ENCODE measurements at places on chromosomes 1 and 21.

DNA sequence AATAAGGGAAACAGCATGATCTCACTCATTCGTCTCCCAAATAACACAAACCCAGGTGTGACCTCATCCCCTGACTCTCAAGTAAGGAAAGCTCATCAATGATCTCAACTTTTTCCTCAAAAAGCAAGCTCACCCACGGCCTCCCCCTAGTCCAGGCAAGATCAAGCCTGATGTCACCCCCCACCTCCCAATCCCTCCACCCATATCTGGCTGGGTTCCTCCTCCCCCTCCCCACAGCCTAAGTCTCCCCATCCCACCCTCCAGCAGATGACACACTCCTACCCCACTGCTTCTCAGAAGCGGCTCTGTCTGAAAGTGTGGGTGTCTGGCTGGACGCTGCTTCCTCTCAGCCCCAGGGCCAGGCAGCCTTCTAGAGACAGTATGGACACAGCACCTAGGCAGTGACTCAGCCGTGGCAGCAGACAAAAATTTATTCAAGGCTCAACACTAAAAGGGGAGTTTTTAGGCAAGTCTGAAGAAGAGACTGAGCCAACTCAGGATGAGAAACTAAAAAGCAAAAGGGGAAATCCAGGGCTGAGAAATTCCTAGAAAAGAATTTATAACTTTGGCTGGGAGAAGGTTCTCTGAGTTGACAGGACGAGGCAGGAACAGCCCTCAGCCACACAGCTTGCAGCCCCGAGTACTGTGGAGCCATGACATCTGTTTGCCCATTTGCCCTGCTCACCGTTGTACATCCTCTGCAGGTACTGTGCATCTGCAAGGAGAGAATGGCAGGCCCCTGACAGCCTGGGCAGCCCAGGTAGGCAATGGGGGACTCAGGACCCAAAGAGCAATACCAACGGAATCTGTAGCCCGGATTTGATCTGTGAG, 81.6 kb upstream of the LRRC8D start:
- peak; percentile 93 for ATAC-seq

DNA sequence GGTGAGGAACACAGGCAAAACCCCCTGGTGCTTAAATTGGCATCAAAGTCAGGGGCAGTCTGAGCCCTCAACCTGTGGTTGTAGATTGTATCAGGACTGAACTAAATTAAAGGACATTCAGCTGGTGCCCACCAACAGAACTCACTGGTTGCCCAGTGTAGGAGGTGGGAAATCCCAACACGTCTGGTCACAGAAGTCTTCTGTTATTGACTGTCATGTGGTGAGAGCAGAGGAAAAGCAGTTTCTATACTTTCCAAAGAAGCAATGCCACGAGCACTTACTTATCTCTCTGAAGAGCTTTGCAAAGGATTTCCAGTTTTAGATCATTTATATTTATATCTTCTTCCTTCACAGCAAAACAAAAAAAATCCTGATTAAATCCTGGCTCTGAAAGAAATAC, 15.0 kb upstream of the ACTA1 start:
- ATAC-seq: no peak

- ATAC-seq: no peak
Observed at GRCh38 chr1:220551718-220552117, 23.8 kb downstream of the MARK1 start.

- ATAC-seq: no peak
Observed at GRCh38 chr1:156289857-156290256, 5.6 kb downstream of the GLMP start.

GRCh38 chr1:204154568-204155255, 2.9 kb upstream of the ETNK2 start:
- no peak for ATAC-seq

DNA sequence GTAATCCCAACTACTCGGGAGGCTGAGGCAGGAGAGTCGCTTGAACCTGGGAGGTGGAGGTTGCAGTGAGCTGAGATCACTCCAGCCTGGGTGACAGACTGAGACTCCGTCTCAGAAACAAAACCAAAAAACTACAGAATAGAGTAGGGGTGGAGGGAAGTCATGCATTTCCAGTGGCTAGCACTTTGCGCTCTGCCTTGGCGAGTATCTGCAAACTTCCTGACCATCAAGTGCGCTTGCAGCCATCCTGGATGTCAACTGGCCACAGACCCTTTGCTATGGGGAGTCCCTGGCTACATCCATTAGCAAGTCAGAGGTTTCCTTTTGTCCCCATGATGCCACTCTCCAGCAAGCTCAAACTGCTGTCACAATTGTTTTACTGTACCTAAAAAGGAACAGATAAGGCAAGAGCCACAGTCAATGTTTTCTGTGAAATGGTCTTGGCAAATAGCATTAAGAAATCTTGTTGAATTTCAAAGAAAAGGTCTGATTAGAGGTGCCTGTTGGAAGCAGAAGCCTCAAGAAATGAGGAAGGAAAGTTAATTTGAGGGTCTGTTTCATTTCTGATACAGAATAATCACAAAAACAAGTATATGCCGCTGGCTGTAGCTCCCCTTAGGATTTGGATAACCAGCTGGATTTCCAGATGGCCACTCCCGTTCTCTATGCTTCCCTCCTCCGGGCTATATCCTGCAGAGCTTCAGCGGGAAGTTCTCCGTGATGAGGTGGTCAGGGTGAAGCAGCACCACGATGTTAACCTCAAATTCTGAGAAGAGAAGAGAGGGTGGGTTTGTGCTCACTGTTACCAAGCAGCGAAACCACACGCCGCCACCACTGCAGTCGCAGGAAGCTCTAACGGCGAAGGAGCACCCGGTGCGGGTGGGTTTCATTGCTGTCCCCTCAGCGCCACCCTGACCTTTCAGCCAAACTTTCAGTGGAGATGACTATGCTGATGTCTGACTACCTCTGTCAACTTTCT, 42.0 kb downstream of the VPS26C start:
- ATAC-seq: peak; percentile 20

DNA sequence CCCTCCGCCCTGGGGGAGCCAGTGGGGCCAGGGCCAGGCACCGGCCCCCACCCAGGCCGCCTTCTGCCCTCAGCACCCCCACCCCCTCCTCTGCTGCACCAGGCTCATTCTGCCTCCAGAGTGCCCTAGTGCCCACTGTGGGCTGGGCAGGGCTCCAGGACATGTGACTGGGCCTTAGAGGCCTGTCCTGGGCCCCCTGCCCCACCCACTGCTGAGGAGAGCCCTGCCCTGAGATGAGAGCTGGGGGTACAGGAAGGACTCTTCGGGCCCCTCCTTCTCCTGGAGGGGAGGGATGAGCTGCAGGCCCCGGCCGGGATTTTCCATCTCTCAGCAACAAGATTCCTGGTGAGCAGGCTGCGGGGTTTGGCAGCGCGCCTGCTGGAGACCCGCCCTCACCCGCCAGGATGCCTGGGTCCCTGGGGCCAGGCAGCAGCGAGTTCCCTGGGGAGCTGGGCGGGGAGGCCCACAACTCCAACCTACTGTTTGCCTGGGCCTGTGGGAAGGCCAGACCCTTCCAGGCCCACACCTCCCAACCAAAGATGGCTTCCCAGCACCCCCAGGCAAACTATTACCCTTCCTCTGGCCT, 14.0 kb downstream of the AHDC1 start:
- no peak for ATAC-seq

GRCh38 chr1:178538192-178538916, 25.4 kb downstream of the TEX35 start:
- no peak for ATAC-seq

GRCh38 chr1:154753426-154753825, 116.7 kb downstream of the KCNN3 start:
- no peak for ATAC-seq

DNA sequence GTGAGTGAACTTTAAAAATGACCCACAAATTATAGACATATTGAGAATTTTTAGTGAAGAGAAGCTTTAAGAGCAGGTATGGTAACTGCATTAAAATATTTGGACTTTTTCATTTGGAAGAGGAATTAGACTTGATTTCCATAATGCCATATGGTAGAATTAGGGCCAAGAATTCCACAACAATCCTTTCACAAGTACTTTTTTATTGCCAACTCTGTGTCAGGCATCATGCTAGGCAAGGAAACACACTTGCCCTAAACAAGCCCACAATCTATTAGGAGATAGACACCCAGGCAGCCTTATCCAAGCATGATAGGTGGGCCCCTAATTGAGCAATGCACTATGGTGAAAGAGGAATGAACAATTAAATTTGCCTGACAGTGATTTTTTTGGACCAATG, 353.0 kb downstream of the TGFB2 start:
- no peak for ATAC-seq

- ATAC-seq: no peak
Observed at GRCh38 chr1:119713749-119714456, 2.2 kb downstream of the PHGDH start.

- no peak for ATAC-seq
Observed at GRCh38 chr1:243745356-243745755, 104.7 kb downstream of the AKT3 start.

- ATAC-seq: no peak
Observed at GRCh38 chr21:41162096-41162495, 5.9 kb upstream of the BACE2 start.

DNA sequence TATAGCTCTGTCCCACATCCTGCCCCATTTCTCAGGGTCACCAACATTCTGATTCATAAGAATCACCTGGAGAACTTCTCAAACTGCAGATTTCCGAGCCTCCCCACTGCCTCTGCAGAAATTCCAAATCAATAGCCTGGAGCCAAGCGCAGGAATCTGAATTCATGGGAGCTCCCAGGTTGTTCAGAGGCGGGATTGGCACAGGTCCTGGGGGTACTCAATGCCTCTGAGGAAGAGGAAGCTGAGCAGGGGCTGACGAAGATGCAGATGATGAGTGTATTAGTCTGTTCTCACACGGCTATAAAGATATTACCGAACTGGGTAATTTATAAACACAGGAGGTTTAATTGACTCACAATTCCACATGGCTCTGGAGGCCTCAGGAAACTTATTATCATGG, 455.5 kb downstream of the MATN1 start:
- no peak for ATAC-seq

DNA sequence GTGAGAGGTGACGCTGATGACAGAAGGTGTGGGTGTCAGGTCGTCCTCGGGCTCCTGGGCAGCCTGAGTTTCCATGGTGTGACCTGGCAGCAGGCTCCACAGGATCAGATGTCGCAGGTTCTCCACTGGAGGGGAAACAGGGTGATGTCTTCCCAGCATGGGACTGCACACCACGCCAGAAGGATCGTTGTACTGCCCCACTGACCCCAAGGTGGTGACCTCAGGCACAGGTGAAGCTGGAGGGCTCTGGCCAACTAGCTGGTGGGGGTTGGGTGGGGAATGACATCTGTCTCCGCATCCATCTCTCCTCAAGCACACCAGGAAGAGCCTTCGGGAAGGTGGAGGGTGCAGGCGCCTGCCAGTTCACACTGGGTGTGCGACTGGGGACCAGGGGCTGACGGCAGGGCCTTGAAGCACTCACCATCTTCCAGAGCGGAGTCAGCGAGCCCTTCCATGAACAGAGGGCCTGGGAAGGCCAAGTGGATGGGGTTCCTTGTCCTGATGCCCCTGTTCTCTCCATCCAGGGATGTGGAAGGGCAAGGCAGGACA, 19.4 kb downstream of the LRRC71 start:
- ATAC-seq: no peak

- no peak for ATAC-seq
Observed at GRCh38 chr1:49251019-49251784, 474.5 kb upstream of the BEND5 start.

DNA sequence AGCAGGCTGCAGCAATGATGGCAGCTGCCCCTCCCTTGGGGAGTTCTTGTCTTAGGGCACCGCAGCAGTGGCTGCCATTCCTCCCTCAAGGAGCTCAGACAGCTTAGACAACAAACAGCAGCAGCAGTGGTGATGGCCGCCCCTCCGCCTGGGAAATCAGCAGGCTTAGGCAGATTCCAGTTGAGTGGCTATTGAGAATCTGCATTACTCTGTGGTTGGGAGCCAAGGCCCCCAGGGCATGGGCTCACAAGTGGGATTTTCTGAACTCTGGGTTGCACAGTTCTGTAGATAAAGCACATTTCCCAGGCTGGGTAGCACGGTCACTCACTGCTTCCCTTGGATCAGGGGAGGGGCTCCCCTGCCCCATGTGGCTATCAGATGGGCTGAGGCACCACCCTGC, 1280.7 kb upstream of the TMPRSS15 start:
- no peak for ATAC-seq

DNA sequence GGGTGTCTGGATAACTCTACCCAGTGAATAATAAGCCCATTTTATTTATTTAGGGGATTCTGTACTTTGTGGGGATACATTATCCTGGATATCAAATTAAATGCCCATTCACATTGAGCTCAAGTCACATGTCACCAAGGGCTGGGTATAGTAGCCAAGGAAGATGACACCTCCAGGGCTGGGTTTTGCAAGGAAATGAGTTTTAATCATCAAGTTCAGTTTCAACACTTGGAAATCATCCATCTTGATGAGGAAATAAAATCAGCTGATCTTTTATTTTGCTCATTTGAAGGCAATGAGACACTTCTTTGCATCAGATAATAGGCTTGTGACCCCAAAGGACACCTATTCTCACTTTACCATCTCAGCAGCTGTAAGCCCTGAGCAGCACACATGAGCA, 80.0 kb upstream of the TNR start:
- no peak for ATAC-seq

- ATAC-seq: no peak
Observed at GRCh38 chr21:43278359-43278758, 109.6 kb downstream of the CRYAA start.

GRCh38 chr1:243483071-243483771, 227.4 kb downstream of the SDCCAG8 start:
- ATAC-seq: peak; percentile 26

- ATAC-seq: no peak
Observed at GRCh38 chr1:209791920-209792319, 7.6 kb upstream of the C1orf74 start.

DNA sequence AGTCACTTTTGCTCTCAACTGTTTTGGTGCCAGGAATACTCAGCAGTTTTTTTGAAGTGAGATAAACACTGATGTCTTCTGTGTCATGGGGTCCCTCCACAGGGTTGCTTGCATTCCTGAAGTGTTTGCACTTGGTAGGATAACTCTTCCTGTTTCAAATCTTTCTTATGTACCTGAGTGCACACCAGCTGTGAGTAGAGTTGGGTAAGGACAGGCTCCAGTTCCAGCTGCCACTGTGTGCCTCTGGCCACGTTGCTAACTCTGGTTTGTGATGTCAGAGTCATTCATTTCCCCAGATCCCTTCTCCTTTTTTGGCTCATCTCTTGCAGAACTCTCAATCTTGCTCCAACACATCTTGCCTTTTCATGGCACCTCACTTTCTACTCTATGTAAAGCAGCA, 356.3 kb upstream of the B3GALT2 start:
- ATAC-seq: peak; percentile 24

GRCh38 chr1:46184920-46185658, 8.8 kb upstream of the P3R3URF start:
- peak; percentile 90 for ATAC-seq

DNA sequence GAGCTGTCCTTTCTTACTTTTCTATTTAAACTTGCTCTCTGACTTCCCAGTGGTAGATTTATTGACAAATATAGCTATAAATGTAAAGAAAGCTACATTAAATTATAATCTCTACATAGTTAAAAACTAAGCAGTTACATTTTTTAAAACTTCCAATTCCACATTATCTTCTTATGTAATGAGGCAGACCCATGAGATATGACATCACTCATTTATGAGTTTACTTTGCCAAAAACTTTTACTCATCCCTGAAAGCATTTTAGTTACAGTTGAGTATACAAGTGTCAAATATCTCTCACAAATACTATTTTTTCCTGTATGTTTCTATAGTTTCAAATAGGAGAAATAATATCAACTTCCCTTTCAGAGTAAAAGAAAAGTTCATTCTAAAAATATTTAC, 3.8 kb downstream of the NMNAT2 start:
- ATAC-seq: no peak

- no peak for ATAC-seq
Observed at GRCh38 chr1:17636612-17637011, 97.1 kb downstream of the ARHGEF10L start.
